ENCODE measurements at places on chromosomes 1 and 21.

- no peak for DNase-seq
These were observed 1.8 kb downstream of the CTTNBP2NL start for GRCh38 chr1:112397841-112398240.

GRCh38 chr21:15363921-15364320 is 299.1 kb upstream of the NRIP1 start:
- DNase-seq = no peak

- DNase-seq = no peak
These were observed 155.2 kb upstream of the IRF2BP2 start for GRCh38 chr1:234765181-234765580.

GRCh38 chr1:233261695-233262094 is 33.8 kb downstream of the PCNX2 start:
- no peak for DNase-seq

DNA sequence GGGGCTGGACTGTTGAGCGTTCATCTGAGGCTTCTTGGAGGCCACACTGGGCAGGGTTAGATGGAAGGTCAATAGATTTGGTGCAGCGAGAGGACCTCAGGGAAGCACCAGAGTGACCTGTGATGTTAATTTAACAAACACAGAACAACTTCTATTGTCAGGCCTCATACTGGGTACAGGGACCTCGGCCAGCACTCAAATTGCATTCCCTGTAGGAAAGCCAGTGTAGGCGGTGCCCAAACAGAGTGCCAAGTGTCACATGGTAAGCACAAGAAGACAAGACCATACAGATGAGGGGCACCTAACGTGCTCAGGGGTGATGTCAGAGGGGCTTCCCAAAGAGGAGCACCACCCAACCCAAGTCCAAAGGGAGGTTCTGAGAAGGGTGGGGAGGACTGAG is 1.3 kb downstream of the TMEM269 start:
- DNase-seq = no peak

DNA sequence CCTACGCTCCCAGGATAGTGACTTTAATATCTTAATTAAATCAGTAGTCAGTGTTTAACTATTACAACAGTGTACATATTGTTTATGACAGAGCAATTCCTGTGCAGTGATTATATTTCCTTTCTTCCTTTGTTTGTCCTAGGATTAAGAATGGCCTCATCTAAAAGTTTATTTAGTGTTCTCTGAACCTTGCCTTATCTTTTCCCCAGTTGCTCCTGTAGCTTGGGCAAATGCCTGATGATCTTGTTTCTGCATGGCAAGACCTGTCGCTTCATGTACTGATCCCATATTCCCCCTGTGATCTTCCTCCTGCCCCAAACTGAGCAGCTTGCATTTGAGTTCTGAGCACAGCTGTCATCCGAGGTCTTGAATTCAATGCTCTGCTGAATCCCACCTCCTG is 69.1 kb upstream of the STUM start:
- no peak for DNase-seq

GRCh38 chr1:162021124-162021523 is 2.5 kb downstream of the OLFML2B start:
- DNase-seq = no peak

DNA sequence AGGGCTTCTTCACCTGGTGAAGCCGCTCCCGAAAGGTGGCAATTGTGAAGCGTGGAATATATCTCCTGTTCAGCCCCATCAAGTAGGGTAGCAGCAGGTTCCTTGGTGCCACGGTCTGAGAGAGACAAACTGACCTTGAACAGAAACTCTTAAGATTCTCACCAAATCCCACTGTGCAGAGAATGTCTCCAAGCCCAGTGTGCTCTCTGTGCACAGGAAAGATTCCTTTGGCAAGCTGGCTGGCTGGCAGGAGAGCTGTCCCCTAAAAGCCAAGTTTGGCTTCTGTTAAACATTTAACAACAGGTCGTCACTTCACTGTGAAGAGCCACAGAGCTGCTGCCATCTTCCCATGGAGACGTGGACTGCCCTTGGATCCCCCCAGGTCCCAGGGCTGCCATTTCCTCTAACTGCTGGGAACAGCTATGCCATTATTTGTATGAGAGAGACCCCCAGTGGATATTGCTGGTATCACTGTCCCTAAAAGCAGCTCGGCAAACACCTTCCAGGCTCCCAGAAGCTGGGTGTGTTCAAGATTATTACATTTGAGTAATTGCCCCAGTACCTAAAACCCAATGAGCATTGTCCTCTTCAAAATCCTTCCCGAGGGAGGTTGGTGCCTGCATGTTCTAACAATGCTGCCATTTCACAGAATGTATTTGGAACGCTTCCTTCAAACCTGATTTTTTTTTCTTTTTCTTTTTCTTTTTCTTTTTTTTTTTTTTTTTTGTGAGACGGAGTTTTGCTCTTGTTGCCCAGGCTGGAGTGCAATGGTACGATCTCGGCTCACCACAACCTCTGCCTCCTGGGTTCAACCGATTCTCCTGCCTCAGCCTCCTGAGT is 71.8 kb downstream of the CD58 start:
- DNase-seq = peak; percentile 71

GRCh38 chr1:205407970-205408369 is 13.9 kb downstream of the LEMD1 start:
- DNase-seq = no peak

- DNase-seq = no peak
These were observed 1.7 kb downstream of the FMN2 start for GRCh38 chr1:240093120-240093961.

DNA sequence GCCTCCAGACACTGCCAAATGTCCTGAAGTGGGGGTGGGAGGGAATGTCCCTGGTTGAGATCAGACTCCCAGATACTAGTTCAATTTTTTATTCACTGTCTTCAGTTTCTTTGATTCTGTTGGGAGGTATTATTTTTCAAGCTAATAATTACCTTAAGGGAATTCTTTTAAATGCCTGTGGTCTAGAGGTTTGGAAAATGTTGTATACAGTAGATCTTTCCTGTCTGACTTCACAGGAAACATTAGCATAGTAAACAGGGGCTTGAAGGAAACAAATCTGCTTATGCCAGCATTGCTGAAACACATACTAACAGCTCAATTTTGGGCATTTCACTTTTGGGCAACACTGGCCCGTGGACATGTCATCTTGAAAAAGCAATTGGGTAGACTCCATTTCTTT is 84.3 kb upstream of the HP1BP3 start:
- no peak for DNase-seq

- DNase-seq = no peak
These were observed 538.0 kb downstream of the LTN1 start for GRCh38 chr21:28454564-28455252.

DNA sequence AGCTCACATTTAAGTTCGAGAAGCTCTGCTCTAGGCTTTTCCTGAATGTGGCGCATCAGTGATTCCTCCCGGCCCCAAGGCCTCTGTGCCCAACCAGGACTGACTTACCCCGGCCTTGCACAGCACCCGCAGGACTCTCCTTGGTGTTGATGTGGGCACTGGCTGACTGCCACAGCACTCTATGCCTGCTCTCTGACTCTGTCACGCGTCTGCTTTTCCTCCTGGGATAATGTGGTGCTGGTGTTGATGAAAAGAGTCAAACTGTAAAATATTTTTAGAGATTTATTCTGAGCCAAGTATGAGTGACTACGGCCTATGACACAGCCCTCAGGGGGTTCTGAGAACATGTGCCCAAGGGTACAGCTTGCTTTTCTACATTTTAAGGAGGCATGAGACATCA is 15.5 kb upstream of the SLC2A5 start:
- no peak for DNase-seq

DNA sequence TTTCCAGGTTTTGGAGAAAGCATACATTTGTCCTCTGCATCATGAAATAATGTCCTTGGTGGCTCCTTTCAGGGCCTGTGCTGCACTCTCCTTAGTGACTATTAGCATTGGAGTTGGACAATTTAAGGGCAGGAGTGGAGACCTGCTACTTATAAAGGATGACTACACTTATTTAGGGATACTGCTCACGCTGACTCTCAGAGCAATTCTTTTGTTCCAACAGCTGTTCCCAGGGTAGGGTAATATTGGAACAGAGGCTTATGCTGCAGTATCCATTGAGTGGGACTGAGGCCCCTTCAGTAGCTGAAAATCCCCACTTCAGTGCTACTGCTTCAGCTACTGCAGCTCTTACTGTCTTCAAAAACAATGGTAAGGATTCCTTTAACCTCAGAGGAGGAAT is 84.6 kb downstream of the GPR88 start:
- DNase-seq = no peak

GRCh38 chr1:31596737-31597097 is 20.4 kb downstream of the TINAGL1 start:
- DNase-seq = no peak

- DNase-seq = no peak
These were observed 306.2 kb downstream of the FAM72C start for GRCh38 chr1:143665606-143666005.

DNA sequence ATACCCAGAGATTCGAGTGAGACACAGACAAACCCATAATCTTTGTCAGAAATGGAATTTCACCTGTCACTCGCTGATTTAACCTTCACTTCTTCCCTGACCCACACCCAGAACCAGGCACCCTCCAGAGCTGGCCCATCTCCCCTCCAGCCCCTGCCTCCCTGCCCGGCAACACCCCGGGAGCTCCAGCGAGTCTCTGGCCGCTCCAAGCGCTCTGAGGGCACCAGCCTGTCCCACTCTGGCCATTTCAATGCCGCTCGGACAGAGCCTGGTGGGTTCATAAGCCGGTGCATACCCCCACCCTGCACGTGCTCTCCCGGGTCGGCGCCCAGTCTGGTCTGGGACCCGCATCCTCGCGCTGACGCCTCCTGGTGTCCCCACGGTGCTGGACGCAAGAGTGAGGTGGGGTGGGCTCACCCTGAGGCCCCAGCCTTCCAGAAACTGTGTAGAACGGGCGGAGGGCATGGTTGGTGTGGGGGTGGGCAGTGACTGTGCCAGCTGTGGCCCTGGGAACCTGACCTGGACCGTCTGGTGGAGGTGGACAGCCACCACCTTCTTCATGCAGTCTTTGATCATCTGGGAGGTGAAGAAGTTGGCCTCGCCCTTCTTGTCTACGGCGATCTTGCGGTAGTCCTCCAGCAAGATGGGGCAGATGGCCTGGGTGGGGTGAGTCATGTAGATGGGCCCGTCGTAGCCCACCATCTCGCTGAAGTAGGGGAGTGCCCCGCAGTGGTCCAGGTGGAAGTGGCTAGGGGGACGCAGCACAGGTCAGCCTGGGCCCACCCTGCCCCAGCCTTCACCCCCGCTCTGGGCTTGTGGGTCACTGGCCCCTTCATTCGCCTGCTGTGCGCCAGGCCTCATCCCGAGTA is 5.4 kb downstream of the INTS11 start:
- no peak for DNase-seq

- no peak for DNase-seq
These were observed 62.1 kb downstream of the ADARB1 start for GRCh38 chr21:45136500-45136899.

DNA sequence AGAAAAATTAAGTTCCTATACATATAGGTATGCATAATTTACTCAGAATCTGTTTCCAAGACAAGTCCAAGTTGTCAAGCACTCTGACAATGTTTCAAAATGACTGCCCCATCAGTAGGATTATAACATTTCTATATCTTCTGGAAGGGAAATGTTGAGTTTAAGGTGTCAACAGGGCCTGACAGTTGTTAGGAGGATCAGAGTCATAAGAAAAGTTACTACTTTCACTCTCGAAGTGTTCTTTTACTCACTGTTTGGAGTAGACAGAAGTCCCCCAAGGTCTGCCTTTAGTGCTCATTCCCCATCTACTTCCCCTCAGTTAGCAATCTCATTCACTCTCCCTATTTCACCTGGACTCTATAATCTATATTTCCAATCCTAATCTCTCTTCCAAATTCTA is 20.6 kb upstream of the MAGI3 start:
- DNase-seq = no peak

DNA sequence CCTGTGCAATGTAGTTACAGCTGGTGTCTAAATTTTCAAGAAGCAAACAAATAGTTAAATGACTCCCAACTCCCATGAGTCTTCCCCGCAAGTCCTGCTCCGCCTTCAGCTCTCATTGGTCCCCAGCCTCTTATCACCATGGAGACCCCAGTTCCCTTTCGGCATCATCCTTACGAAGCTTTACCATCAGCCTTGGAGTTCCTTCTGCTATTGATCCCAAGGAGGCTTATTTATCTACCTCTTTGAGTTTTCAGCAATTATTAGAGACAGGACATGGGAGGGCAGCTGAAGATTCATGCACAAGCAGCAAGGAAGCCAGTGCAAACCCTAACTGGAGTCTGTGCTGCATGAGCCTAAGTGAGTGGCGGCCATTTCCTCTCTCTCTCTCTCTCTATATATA is 12.3 kb downstream of the KCNA2 start:
- DNase-seq = no peak

GRCh38 chr1:93699503-93700168 is 18.0 kb upstream of the BCAR3 start:
- no peak for DNase-seq

Measured in stimulated activated effector memory CD8-positive, alpha-beta T cell treated with anti-CD3 and anti-CD28 coated beads, Interleukin-12 subunit alpha, Interleukin-12 subunit beta, amount 100 ng/mL, for 72 hours (primary cell).